Sciatic nerve (tissue), 2 donors: ENCODE measurements at places on chromosomes 1 and 21.

- no peak for DNase-seq
Observed at GRCh38 chr1:60033066-60033465, 40.5 kb downstream of the C1orf87 start.

GRCh38 chr1:39387452-39387851, 104.0 kb upstream of the BMP8A start:
- DNase-seq: no peak

DNA sequence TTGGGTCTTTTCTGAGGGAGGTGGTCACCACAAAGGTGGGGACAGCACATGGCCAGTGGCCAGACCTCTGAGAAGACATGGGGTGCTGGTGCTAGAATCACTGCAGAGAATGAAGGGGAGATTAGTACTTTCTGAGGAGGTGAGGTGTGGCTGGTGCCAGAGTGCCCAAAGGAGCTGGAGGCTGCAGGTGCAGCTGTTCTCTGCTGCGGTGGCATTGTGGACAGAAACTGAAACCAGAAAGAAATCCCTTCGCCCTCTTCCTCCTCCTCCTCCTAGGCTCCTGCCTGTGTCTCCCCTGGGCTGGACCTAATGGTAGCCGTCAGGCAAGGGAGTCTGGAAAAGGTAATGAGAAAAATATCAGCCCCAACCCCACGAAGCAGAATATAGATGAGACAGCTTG, 261.7 kb downstream of the TM2D1 start:
- no peak for DNase-seq

- no peak for DNase-seq
Observed at GRCh38 chr1:25082216-25082899, 149.9 kb downstream of the SYF2 start.

GRCh38 chr1:176560681-176561080, 97.7 kb downstream of the PAPPA2 start:
- no peak for DNase-seq

DNA sequence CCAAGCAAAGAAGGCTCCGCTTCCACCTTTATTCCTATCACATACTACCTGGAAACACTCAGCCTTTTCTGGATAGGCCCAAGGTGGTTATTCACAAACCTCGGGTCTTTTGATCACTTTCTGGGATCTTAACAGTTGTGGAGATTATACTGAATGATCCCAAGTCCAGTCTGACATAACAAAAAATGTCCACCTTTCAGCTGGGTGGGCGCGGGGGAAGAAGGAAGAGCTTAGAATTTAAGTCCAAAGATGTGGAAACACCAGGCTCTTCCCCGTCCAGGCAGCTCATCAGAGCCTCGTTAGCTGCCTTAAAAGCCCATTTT, 338 bp upstream of the C1orf53 start:
- DNase-seq: no peak

GRCh38 chr1:56430141-56430839, 149.1 kb downstream of the PLPP3 start:
- no peak for DNase-seq
